ENCODE measurements at places on chromosomes 4 and X.
A peak's percentile ranks its signal among the peaks of the same experiment; 100 is the strongest.

DNA sequence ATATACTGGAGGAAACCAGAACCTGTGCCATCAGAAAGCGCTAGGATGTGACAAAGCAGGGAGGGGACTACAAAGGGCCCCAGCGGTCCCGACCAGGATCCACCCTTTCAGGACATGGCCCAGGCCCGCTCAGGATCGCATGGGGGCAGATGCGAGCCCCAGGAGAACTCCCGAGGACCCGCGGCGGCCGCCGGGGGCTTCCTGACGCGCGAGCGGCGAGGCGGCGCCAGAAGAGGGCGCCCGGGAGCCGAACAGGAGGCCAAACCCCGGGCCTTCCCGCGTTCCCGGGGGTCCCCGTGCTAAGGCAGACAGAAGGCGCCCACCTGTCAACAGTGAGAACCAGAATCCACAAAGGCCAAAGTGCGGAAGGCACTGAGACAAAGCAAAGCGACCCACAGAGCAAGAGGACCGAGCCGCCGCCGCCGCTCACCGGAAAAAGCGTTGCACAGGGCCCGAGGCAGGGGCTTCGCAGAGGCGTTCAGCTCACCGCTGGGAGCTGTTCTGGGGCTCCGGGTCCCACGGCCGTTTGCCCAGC is 7.3 kb upstream of the OPN1LW start:
- H3K36me3 ChIP-seq, result no peaks in the 10 kb centered on the region
- H3K27ac ChIP-seq, result peak overlapping the region; percentile 90
- peaks cover 12% of the 10 kb centered on the region for H3K4me1 ChIP-seq
- peak overlapping the region; percentile 80 for H3K4me3 ChIP-seq
- peak; percentile 85 for ATAC-seq

GRCh38 chr4:123744664-123745290 is 348.2 kb downstream of the SPRY1 start:
- H3K27ac ChIP-seq, result no peak overlapping the region
- H3K4me1 ChIP-seq, result no peaks in the 10 kb centered on the region
- ATAC-seq, result no peak
- no peaks in the 10 kb centered on the region for H3K36me3 ChIP-seq

DNA sequence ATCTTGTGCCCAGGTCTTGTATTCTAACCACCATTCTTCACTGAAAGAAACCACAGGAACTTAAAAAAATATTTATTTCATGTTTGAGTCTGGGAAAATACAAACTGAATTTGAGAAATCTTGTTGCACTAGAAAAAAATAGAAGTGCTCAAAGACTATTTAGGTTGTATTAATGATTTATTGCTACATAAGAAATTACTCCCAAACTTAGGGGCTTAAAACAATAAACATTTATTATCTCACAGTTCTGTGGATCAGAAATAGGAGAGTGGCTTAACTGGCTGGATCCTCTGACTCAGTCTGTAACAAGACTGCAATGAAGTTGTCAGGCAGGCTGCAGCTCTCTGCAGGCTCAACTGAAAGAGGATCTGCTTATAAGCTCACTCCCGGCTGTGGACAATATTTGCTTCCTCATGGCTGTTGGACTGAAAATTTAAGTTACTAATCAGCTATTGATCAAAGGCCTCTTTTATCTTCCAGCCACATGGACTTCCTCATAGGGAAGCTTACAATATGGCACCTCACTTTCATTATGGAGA is 295.4 kb upstream of the FAM241A start:
- no peak for ATAC-seq
- H3K4me1 ChIP-seq, result no peaks in the 10 kb centered on the region
- no peak overlapping the region for H3K4me3 ChIP-seq
- H3K27me3 ChIP-seq, result no peaks in the 10 kb centered on the region
- no peaks in the 10 kb centered on the region for H3K36me3 ChIP-seq

DNA sequence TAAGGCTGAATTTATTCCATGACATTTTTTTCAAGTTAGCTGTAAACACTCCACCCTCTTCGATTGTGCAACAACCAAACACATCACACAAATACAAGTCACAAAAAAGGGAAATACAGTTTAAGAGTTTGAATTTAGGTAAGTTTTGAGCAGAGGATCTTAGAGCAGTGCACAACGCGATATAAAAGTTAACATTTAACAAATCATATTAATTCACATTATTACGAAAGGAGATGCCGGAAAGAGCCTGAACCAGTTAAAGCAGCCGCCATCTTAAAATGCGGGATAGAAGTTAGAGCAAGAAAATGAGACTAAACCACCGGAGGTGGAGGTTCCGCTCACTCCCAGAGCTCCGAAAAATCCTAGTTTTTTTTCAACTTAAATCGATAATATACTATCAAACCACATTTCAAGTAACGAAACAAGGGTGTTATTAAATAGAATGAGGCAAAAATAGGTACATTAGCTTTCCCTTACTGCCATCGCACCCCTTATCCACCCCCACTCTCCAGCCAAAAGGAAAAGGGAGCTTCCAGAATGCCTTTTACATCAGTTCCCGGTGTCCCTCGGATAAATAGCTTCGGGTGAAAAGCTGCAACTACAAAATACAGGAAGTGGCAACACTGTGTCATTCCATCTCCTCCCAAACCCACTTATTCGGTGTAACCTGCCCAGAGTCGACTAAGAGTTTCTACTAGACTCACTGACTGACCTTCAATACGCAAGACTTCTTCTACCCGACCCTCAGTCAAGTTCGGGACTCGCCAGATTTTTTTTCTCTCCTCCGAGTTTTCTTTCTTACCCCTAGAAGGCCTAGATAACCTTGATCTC is 1.9 kb downstream of the UBE2D3 start:
- H3K4me3 ChIP-seq, result no peak overlapping the region
- H3K4me1 ChIP-seq, result peaks cover 39% of the 10 kb centered on the region

DNA sequence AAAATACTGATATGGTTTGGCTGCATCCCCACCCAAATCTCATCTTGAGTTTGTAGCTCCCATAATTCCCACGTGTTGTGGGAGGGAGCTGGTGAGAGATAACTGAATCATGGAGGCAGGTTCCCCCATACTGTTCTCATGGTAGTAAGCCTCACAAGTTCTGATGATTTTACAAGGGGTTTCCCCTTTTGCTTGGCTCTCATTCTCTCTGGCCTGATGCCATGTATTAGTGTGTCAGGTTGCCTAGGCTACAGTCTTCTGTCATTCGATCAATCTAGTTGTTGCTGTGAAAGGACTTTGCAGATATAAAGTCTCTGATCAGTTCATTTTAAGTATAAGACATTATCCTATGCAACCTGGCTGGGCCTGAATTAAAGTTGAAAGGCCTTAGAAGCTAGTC is 209.3 kb upstream of the MAOA start:
- no peaks in the 10 kb centered on the region for H3K27me3 ChIP-seq
- H3K27ac ChIP-seq, result no peak overlapping the region
- no peaks in the 10 kb centered on the region for H3K36me3 ChIP-seq

DNA sequence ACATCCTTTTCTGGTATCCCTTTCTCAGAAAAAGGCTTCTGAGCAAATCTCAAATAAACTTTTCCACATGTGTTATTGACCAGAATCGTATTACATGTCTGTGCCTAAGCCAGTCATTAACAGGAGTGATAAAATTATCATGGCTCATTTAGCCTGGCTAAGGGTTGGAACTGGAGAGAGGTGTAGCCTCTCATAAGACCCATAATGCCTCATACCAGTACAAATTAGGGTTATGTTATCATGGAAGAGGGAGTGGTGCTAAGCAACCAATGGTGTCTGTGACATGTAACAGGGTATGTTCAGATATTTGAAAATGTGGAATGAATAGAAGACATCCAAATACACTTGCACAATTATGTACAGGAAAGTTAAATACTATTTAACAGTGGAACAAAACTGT is 99.6 kb upstream of the CCDC160 start:
- no peak overlapping the region for H3K27ac ChIP-seq
- no peaks in the 10 kb centered on the region for H3K4me1 ChIP-seq
- ATAC-seq, result no peak

DNA sequence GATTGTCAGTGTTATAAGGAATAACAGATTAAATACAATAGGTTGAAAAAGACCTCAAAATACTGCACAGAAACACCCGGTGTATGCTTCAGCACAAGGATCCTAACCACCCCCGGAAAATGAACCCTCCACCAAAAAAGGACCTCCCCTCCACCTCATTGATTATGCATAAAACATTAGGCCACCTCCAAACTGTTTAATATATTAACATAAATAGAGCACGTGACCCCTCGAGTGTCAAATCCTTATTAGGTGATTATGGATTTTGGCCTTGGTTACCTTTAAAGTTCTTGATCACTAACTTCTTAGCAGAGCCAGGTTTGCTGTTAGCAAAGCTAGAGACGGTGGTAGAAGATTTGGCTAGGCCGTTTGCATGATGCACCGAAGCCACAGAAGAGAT is 958 bp downstream of the CUL4B start:
- peaks cover 13% of the 10 kb centered on the region for H3K4me1 ChIP-seq
- no peaks in the 10 kb centered on the region for H3K27me3 ChIP-seq
- peak overlapping the region; percentile 98 for H3K27ac ChIP-seq
- no peak for ATAC-seq
- peak overlapping the region; percentile 100 for H3K4me3 ChIP-seq

DNA sequence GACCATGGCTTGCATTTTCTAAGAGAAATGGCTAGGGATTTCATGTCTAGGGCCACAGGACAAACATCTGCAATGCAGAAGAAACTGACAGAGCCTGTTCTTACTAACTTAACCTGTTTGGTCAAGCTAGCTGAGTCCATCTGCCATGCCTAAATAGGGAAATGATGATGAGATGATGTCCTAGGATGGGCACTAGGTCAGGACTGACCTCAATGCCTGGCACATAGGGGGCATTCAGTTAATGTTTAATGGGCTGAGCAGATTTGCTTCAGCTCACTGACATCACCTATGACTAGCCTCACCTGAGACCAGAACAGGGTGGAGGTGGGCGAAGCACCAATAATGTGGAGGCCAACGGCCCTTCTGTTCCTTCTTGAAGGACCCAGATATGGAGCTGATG is 174.2 kb upstream of the SCML1 start:
- H3K4me1 ChIP-seq, result no peaks in the 10 kb centered on the region
- ATAC-seq, result no peak
- no peaks in the 10 kb centered on the region for H3K36me3 ChIP-seq
- no peak overlapping the region for H3K4me3 ChIP-seq

GRCh38 chr4:40924096-40924792 is 174.5 kb downstream of the NSUN7 start:
- H3K4me3 ChIP-seq, result no peak overlapping the region
- H3K27ac ChIP-seq, result no peak overlapping the region
- H3K4me1 ChIP-seq, result peaks cover 8% of the 10 kb centered on the region
- H3K27me3 ChIP-seq, result peaks cover 24% of the 10 kb centered on the region
- ATAC-seq, result peak; percentile 78

DNA sequence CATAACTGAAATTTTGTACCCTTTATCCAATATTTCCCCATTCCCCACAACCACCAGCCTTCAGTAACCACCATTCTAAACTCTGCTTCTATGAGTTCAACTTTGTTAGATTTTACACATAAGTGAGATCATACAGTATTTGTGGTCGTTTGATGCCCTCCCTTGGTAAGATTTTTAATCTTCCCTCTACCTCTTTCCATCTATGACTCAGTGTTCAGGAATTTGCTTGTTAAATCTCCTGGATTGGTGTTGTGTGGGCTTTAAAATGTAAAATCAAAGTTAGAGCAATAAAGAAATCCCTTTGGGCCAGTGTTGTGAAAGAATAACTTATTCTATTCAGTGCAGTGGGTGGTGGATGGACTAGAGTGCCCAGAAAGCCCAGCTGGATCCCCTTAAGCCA is 37.4 kb downstream of the SLC16A2 start:
- no peak overlapping the region for H3K4me3 ChIP-seq
- H3K4me1 ChIP-seq, result no peaks in the 10 kb centered on the region
- no peak for ATAC-seq
- peaks cover 14% of the 10 kb centered on the region for H3K27me3 ChIP-seq
- H3K36me3 ChIP-seq, result no peaks in the 10 kb centered on the region

- H3K4me1 ChIP-seq, result no peaks in the 10 kb centered on the region
- H3K4me3 ChIP-seq, result no peak overlapping the region
These were observed 18.8 kb downstream of the TACC3 start for GRCh38 chr4:1740021-1740545.

GRCh38 chrX:18354369-18355223 is at the start of gene SCML2:
SCML2 (minus strand) TSS chrX:18354688; CDS start chrX:18334071, 20,617 bp downstream.
- no peaks in the 10 kb centered on the region for H3K4me1 ChIP-seq
- no peaks in the 10 kb centered on the region for H3K36me3 ChIP-seq
- H3K4me3 ChIP-seq, result peak within 1 kb of the TSS; percentile 79

DNA sequence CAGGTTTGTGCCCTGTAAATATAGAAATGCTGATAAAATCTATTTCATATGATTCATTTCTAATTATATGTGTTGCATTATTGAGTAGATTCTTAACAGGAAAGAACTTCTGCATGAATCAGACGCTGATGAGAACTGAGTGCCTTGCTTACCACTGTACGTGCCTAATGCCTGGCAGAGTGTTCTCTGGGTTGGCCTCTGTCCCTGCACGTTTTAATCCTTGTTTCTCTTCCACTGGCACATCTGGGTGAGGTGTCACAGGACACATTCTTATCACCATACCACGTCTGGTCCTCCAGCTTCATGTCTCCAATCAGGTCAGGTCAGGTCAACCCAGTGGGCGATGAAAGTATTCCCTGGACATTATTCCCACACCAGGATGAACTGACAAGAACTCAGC is 53.6 kb downstream of the KLF3 start:
- H3K4me3 ChIP-seq, result no peak overlapping the region
- no peak for ATAC-seq
- H3K27me3 ChIP-seq, result peaks cover under 1% of the 10 kb centered on the region

GRCh38 chr4:119017636-119018035 is 118.0 kb upstream of the MYOZ2 start:
- no peak for ATAC-seq
- no peaks in the 10 kb centered on the region for H3K36me3 ChIP-seq
- no peak overlapping the region for H3K4me3 ChIP-seq
- H3K27me3 ChIP-seq, result peaks cover 12% of the 10 kb centered on the region

DNA sequence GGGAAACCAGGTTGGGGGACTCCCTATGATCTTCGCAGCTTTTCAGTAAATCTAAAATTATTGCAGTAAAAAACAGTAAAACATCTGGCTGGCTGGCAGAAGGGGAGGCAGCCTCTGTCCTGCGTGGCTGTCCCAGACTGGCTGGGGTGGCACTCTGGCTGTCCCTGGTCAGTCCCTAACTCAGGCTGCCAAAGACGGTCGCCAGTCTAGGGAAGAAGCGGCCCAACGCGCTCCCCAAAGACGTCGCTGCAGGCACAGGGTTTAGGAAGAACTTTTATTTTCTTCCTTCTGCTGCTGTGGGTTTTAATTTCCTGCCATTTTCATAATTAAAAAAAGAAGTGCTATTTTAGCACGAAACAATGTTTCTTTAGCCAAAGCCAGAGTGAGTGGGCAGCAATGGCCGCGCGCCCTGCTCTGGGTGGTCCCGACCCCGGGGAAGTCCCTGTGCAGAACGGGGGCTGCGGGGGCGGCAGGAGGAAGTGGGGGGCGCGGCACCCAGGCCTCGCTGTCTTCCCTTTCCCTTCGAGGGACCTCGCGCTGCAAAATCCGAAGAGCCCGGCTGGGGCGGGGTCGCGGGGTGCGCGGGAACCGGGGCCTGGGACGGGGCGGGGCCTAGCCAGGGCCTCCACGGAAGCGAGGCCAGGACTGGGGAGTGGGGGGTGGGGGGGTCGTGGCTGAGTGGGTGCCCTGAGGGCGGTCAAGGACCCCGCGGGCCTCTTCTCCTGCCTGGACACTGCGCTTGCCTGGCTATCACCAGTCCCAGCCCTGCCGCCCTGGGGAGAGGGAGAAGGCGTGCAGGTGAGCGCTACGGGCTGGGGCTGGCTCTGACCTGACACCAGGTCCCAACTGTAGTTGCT is 6.3 kb upstream of the LETM1 start:
- H3K4me3 ChIP-seq, result peak overlapping the region; percentile 68
- H3K27me3 ChIP-seq, result peaks cover 20% of the 10 kb centered on the region
- H3K27ac ChIP-seq, result peak overlapping the region; percentile 69
- H3K36me3 ChIP-seq, result no peaks in the 10 kb centered on the region
- peak; percentile 56 for ATAC-seq
- H3K4me1 ChIP-seq, result peaks cover 24% of the 10 kb centered on the region

Data from stimulated activated memory B cell treated with anti-CD40 and anti-IgM and Interleukin-4, amounts not matched to agents 10 μg/mL and 1 μg/mL and 100 μg/mL, for 72 hours (primary cell).